Activated B cell treated with CpG ODN at 0.5 μM for 24 hours (primary cell): ENCODE measurements at places on chromosomes 1 and 21.

GRCh38 chr1:81458186-81458585, 342.5 kb upstream of the ADGRL2 start:
- no peaks in the 10 kb centered on the region for H3K4me1 ChIP-seq
- no peak overlapping the region for H3K4me3 ChIP-seq
- H3K27ac ChIP-seq, result no peak overlapping the region
- no peaks in the 10 kb centered on the region for H3K27me3 ChIP-seq
- no peak for DNase-seq

DNA sequence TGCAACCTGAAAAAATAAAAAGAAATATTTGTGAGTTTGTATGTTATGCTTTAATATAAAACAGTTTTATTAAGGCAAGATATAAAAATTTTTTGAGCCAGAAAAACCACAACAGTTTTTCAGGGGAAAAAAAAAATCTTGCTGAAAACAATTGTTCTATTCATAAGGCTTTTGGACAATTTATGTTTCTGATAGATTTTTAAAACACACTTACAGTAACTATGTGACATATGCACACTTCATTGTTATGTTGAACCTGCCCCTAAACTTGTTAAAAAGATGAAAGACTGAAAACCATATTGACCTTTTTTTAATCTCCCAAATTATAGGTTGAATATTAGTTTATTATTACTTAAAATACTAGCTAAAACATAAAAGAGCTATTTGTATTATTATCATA, 279.9 kb upstream of the C1orf105 start:
- no peak for DNase-seq
- H3K27ac ChIP-seq, result no peak overlapping the region
- no peak overlapping the region for H3K4me3 ChIP-seq
- peaks cover 3% of the 10 kb centered on the region for H3K4me1 ChIP-seq

DNA sequence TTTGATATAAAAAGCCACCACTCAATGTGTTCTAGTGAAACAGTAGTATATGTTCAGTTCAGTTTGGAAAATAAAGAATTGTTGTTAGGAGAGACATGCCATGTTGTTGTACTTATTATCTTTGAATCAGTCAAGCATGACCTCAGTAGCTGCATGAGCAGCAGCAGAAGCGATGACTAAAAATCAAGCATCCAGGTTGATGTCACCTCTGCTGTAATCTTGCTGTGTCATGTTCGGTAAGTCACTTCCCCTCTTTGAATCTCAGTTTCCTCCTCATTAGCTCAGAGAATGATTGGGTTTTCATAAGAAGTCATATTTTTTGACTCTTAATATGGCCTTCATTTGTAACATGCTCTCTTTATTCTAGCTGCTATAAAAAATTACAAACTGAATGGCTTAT, 428.4 kb upstream of the B3GALT2 start:
- H3K27me3 ChIP-seq, result no peaks in the 10 kb centered on the region
- no peak overlapping the region for H3K27ac ChIP-seq
- H3K4me3 ChIP-seq, result no peak overlapping the region
- DNase-seq, result no peak
- H3K4me1 ChIP-seq, result peaks cover 11% of the 10 kb centered on the region
- no peaks in the 10 kb centered on the region for H3K36me3 ChIP-seq

DNA sequence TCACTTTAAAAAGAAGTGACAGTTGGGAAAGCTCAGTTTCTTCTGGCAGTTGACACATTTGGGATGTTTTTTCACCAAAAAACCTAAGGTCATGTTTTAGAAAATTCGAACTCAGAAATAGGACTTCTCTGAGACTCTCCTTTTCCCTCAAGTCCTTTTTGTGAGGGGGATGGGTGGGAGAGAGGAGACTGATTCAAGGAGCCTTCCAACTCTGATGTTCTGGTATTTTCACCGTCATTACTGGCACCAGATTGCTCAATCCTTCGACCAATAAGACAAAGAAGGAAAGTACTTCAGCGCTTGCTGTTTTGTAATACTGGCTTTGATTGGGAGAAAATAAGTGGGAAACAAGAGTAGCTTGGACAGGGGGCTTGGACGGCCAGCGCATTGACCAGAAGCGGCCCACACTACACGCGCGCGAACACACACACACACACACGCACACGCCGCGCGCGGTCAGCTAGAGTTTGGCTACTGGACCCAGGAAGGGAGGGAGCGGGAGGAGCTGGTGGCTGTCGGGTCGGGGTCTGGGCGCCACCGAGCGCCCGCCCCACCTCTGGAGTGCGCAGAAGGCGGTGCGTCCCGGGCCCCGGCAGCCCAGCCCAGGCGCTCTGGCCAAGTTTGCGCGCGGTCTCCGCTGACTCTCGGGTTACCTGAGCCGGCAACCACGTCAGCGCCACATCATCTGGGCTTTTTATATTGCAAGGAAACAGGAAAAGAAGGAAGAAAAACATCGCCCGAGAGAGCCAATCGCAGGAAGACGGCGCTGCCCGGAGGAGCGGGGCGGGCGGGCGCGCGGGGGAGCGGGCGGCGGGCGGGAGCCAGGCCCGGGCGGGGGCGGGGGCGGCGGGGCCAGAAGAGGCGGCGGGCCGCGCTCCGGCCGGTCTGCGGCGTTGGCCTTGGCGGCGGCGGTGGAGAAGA, at the start of gene KCNK1:
KCNK1 (plus strand) TSS at position 855 of the 921 bp plus-strand sequence; CDS start at position 921, 66 bp downstream.
- H3K27ac ChIP-seq, result no peak within 1 kb of the TSS
- no peak within 1 kb of the TSS for H3K4me3 ChIP-seq
- DNase-seq, result no peak
- peaks cover 44% of the 10 kb centered on the region for H3K27me3 ChIP-seq
- peaks cover 4% of the 10 kb centered on the region for H3K4me1 ChIP-seq

- no peaks in the 10 kb centered on the region for H3K36me3 ChIP-seq
- no peak for DNase-seq
- H3K4me3 ChIP-seq, result no peak overlapping the region
- H3K27me3 ChIP-seq, result peaks cover 9% of the 10 kb centered on the region
- H3K4me1 ChIP-seq, result peaks cover 27% of the 10 kb centered on the region
Observed at GRCh38 chr1:78146205-78146771, 100.5 kb downstream of the GIPC2 start.
